Stimulated activated CD4-positive, alpha-beta T cell treated with anti-CD3 and anti-CD28 coated beads, Interleukin-12 subunit alpha, Interleukin-12 subunit beta, amount 100 ng/mL, for 48 hours (primary cell): ENCODE measurements at places on chromosomes 5 and 9.
A peak's percentile ranks its signal among the peaks of the same experiment; 100 is the strongest.

- DNase-seq, result peak; percentile 78
Observed at GRCh38 chr5:141512390-141512910, 23.6 kb downstream of the PCDHGC5 start.

DNA sequence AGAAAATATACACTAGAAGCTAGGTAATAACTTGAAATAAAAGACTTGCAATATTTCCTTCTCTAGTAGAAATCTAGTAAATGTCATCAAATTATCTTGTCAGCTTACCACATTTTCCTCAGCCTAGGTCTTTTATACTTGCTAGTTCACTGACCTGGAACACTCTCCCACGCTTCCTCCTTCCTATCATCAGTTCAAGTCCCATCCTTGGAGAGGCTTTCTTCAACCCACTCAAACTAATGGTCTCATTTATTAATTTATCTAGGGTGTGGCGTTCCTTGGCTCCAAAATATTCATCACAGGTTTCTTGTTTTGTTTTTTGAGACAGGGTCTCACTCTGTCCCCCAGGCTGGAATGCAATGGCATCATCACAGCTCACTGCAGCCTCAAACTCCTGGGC, 2.9 kb downstream of the FAM13B start:
- no peak for DNase-seq

- no peak for DNase-seq
Observed at GRCh38 chr9:16718952-16719351, 151.5 kb downstream of the BNC2 start.

- no peak for DNase-seq
Observed at GRCh38 chr5:7897014-7897600, 28.2 kb downstream of the MTRR start.

- no peak for DNase-seq
Observed at GRCh38 chr9:131997779-131998178, 81.9 kb downstream of the MED27 start.

DNA sequence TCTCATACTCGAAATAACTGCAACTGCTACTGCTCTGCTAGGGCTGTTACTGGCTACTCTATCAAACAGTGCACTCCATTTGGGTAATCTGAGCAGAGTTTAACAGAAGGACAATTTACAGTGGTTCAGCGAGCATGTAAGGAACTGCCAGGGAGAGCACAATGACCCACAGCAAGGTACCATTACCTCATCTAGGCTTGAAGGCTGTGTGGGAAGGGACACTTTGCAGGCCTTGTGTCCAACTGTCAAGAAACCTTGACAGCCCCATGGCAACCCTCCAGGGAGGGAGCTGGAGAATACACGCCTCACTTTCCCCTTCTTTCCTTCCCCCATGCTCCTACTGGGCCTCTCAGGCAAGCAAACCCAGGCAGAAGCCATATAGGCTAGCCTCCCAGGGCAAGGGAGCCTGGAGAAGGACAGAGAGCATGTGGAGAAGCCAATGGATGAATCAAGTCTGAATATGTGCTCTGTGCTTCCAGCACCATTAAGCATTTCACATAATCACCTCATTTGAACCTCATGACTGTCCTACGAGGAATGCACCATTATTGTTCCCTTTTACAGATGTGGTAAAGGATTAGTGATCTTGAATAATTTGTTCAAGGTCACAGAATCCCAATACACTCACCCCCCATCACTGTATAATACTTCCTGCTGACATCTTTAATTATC, 49.9 kb upstream of the JAK2 start:
- DNase-seq, result no peak
